ENCODE measurements at places on chromosomes 2 and 18. TPM values are rescaled to one million over a fixed set of nuclear protein-coding genes. Genes with fewer than 3 reads are reported as not detected.

Gene GAREM1
- 15.2 TPM for total RNA-seq

Gene DNAJC5G
- total RNA-seq = 0.23 TPM

Gene ALK
- 21.0 TPM for total RNA-seq

Gene GLI2
- total RNA-seq = 1.2 TPM

Gene SERPINB2
- total RNA-seq = 0.23 TPM

Gene KCNS3
- total RNA-seq = 2.8 TPM

Gene NDC80
- 14.3 TPM for total RNA-seq

Gene CLEC4F
- total RNA-seq = not detected

Gene RGPD5
- total RNA-seq = 107 TPM

Gene SLC5A7
- 14.3 TPM for total RNA-seq

Gene HSPD1
- total RNA-seq = 210 TPM

Gene SLC4A5
- 3.2 TPM for total RNA-seq

Gene IL36G
- total RNA-seq = not detected

Gene SPP2
- not detected for total RNA-seq

Gene GRB14
- 12.5 TPM for total RNA-seq

Gene DPP4
- total RNA-seq = 0.46 TPM

Gene UGT1A6
- total RNA-seq = not detected

Gene HIBCH
- 30.0 TPM for total RNA-seq

Gene NGEF
- 65.0 TPM for total RNA-seq

Gene RND3
- total RNA-seq = 176 TPM

Gene SPRED2
- 10.8 TPM for total RNA-seq

Gene COL6A3
- 14.1 TPM for total RNA-seq

Gene ACKR3
- total RNA-seq = 12.7 TPM

Gene ANKRD23
- 2.1 TPM for total RNA-seq

Gene ALPG
- not detected for total RNA-seq

Gene PLGLB1
- 7.4 TPM for total RNA-seq

Gene SERPINB13
- under 0.01 TPM for total RNA-seq

Gene FSIP2
- total RNA-seq = 2.3 TPM

Gene CCDC68
- 4.4 TPM for total RNA-seq

Gene ST6GAL2
- 170 TPM for total RNA-seq

Gene CRYGC
- not detected for total RNA-seq

Gene MIB1
- 90.2 TPM for total RNA-seq
